ENCODE measurements at places on chromosomes 2 and 18.
A peak's percentile ranks its signal among the peaks of the same experiment; 100 is the strongest.

DNA sequence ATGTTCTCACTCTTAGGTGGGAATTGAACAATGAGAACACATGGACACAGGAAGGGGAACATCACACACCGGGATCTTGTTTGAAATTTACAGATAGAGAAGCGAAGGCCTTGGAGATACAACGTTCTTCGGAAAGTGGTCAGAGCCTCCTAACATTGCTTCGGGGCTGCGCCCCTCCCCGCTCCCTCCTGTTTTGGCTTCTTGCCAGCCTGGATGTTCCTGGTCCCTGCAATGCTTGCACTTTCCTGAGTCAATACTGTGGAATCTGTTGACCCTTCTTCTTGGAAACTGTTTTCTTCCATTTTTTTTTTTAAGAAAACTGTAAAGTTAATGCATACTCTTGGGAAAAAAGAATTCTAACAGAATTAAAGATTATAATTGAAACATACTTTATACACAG lies 360.8 kb downstream of the SOCS6 start:
- peak; percentile 16 for DNase-seq

DNA sequence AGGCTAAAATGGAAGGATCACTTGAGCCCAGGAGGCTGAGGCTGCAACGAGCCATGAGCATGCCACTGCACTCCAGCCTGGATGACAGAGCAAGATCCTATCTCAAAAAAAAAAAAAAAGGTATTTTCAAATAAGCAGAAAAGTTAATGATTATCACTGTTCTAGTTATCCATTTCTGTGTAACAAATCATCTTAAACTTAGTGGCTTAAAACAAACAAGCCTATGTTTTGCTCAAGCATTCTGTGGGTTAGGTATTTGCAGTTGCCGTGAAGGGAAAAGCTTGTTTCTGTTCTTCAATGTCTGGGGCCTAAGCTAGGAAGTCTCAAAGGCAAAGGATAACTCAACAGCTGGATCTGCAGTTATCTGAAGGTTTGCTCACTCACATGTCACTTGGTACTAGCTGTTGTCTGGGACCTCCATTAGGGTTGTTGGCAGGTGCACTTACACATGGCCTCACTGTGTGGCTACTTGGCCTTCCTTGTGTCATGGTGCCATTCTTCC lies 14.1 kb downstream of the MFF start:
- DNase-seq: no peak

DNA sequence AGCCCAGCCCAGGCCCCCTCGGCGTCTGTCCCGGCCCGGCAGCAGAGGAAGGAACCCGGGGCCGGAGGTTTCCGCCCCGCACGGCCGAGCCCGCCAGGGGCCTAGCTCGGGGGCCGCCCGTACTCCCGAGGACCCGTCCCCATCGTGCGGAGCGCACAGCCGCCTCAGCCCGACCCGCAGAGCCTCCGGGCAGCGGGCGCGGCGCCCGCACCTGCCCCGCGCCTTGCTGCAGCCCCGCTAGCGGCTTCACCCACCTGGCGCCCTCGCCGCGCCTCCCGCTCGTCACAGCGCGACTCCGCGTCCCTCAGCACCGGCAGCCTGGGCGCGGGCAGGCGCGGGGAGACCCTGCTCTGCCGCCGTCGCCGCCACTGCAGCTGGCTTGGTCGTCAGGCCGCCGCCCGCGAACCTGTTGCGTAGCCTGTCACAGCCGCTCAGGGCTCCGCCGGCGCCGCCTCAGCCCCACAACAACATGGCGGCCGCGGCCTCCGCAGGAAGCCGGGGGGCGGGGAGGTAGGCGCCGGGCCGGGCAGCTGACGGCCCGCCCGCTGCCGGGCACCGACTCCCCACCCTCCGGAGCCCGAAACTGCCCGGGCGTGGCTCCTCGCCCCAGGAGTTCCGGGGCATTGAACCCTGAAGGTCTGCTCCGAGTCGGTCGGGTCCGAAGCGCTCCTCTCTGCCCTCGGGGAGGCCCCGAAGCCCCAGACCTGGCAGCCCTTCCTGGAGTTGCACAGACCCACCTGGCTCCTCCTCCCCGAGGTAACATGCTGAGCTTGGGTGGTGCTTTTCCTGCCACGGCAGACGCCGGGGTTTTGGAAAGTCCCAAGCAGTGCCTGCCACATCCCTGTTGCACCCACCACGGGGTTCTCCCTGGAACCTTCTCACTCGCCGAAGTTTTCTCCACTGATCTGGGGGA lies at the start of gene ITSN2:
TSS of gene ITSN2 (minus strand) at position 487 of the 913 bp plus-strand sequence. CDS start 32,454 bp downstream, outside the sequence.
- peak; percentile 65 for DNase-seq

- no peak for DNase-seq
These were observed 40.5 kb downstream of the RDH14 start for GRCh38 chr2:18519914-18520450.

GRCh38 chr2:74391580-74392448 lies 11.7 kb upstream of the DCTN1 start:
- peak; percentile 88 for DNase-seq

- no peak for DNase-seq
These were observed 43.5 kb upstream of the NXPH2 start for GRCh38 chr2:138823666-138824065.

GRCh38 chr2:37706334-37707183 lies 35.1 kb upstream of the CDC42EP3 start:
- no peak for DNase-seq

DNA sequence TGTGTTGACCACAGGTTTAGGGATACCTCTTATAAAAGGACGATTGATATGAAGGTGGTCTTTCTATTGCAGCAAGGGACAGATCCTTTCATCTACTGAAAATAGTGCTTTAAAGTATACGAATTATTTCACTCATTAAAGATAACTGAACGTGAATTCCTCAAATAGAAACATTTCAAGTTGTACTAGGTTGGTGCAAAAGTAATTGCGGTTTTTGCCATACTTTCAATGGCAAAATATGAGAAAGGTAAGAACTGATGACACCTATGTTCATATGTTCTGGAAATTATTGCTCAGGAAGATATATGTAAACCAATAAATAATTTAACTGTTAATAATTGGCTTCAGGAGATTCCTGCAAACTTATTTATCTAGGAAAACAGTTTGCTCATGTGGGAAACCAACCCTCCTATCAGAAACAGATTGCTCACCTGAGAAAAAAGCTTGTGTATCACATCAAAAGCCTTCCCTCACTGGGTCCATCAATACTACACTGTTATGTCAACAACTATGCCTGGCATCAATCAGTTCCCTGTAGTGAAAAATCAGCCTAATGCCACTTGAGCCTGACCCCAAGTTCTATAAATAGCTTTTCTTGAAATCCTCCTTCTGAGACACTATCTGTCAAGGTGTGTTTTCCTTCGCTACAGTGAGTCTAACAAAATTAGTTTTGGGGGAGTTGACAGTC lies 81.5 kb upstream of the ACSL3 start:
- no peak for DNase-seq

DNA sequence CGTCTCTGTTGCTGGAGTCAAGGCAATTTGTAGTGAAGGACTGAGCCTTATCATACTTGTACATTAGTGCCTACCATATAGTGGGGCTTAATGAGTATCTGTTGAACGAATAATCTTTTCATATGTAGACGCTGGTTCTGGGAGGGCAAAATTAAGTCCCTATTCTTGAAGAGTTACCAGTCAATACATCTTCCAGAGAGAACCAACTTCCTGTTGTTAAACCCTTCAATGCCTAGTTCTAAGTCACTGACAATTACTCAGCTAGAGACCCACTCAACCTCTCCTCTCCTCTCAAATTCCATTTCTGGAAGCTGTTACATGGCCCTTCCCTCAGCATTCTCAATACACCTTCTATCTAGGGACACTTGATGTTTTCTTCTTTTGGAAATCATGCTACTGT lies 1.1 kb upstream of the MOB4 start:
- DNase-seq: no peak

DNA sequence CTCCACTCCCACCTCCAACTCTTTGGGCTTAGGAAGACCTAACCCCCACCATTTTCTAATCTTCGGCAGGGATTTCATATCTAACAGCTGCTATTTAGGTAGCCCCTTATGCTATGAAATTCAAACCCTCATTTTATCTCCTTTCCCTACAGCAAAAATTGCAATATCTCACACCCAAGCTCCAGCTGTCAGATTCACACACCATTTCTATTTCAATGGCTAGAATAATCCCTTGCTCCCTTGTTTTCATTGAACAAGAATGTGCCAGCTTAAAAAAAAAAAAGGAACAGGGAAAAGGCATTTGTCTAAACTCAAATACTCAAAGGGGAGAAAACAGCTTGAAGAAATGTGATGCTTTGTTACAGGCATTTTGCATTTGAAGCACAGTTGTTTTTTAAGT lies 850.6 kb upstream of the ACVR2A start:
- no peak for DNase-seq

GRCh38 chr2:22273853-22274252 lies 1111.1 kb upstream of the KLHL29 start:
- no peak for DNase-seq

DNA sequence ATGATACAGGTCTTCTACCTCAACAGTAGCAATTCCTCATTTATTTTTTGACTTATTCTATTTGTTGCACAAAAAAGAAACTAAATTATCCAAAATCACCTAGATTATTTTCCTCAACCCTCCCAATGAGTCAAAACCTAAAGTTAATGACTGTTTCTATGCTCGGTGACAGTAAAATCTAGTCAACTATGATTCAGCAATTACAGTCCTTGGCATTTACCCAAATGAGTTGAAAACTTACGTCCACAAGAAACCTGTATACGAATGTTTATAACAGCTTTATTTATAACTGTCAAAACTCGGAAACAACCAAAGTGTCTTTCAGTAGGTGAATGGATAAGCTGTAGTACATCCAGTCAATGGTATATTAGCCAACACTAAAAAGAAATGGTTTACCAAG lies 439.3 kb downstream of the CBLN2 start:
- no peak for DNase-seq

DNA sequence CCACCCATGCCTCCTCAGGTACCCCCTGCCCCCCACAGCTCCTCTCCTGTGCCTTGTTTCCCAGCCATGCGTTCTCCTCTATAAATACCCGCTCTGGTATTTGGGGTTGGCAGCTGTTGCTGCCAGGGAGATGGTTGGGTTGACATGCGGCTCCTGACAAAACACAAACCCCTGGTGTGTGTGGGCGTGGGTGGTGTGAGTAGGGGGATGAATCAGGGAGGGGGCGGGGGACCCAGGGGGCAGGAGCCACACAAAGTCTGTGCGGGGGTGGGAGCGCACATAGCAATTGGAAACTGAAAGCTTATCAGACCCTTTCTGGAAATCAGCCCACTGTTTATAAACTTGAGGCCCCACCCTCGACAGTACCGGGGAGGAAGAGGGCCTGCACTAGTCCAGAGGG lies 803 bp upstream of the DES start:
- DNase-seq: no peak

- DNase-seq: no peak
These were observed 60.0 kb downstream of the MAPK4 start for GRCh38 chr18:50619861-50620275.

DNA sequence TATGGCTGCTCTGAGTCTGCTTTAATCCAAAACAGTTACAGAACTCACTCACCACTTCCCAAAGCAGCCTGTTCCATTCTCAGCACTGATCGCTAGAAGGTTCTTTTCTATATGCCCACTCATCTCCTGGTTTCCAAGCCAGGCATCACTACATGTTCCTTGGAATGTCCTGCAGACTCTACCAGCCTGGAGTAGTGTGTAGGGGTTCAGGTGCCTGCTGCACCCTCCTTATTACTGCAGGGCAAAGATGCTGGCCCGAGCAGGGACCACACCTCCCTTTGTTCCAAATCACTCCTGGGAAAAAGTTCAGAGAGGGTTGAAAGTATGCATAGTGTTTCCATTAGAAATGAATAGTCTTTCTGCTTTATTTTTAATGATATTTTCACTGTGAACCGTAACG lies 196.6 kb downstream of the SH3RF3 start:
- no peak for DNase-seq

DNA sequence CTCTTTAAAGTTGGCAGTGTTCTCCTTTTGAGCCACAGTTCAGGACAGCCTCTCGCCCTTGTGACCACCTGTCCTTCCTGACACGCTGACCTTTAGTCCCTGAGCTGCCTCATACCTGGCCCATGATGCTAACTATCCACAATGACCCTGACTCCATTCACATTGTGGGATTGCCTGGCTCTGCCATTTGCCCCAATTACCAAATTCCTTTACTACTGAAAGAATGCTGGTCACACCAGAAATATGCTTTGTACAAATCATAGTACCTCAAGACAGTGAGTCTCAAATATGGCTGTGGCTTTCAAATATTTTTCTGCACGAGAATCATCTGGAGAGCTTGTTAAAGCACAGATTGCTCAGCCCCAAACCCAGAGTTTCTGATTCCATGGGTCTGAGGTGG lies 54.2 kb downstream of the LTBP1 start:
- peak; percentile 50 for DNase-seq

DNA sequence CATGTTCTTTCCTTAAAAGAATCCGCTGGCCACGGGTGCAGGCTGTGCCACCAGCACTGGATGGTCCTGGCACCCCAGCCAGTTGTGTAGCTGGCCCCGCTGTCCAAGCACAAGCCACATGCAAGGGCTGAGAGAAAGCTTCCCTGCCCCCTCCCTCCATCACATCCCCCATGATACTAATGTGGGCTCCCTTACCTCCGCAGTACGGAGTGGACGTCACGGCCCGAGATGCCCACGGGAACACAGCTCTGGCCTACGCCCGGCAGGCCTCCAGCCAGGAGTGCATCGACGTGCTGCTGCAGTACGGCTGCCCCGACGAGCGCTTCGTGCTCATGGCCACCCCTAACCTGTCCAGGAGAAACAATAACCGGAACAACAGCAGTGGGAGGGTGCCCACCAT lies 44.5 kb downstream of the GBX2 start:
- DNase-seq: no peak

- no peak for DNase-seq
These were observed 911 bp upstream of the PTPRM start for GRCh38 chr18:7566244-7566566.

GRCh38 chr18:24734058-24734457 lies 273.6 kb downstream of the HRH4 start:
- peak; percentile 4 for DNase-seq

GRCh38 chr2:162037028-162037795 lies 36.8 kb downstream of the DPP4 start:
- DNase-seq: no peak

GRCh38 chr2:112720785-112721184 lies at the start of gene NT5DC4:
Gene NT5DC4 (plus strand): TSS chr2:112721020. CDS start chr2:112721080, 60 bp downstream.
- DNase-seq: no peak

DNA sequence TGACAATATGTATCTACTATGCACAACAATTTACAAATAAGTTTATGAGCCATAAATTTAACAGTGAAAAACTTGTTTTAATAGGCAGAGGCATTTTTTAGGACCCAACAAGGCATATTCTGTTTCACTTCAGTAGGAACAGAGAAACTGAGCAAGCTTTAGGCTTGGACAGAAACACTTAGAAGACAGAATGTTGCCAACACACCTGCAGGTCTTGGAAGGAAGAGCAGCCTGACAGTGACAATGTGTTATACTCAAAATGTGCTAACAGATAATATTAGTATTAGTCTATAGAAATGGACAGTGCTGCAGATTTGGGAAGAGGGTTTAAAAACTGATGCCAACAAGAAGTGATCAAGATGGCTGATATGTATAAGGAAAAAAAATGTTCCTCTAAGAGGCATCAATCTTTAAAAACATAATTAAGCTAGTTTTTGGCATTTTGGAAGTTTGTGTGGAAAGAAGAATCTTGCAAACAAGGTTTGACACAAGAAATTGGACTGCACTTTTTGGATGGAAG lies 297.1 kb upstream of the FSIP2 start:
- DNase-seq: no peak

Measured in trophoblast cell (in vitro differentiated cells and primary cell).